G401 (cell line): ENCODE measurements at places on chromosomes 7 and 10. TPM values are rescaled to one million over a fixed set of nuclear protein-coding genes. Genes with fewer than 3 reads are reported as not detected.
A peak's percentile ranks its signal among the peaks of the same experiment; 100 is the strongest.

Gene NAT16
- 1.2 TPM in 1 of 2 replicates, not detected in the other for total RNA-seq

Gene NPTX2
- 0.03 TPM in 1 of 2 replicates, not detected in the other for total RNA-seq

Gene PILRA
- 1.6 TPM in 1 of 2 replicates, not detected in the other for total RNA-seq

Gene ADGRA1
- not detected in 2 replicates for total RNA-seq

DNA sequence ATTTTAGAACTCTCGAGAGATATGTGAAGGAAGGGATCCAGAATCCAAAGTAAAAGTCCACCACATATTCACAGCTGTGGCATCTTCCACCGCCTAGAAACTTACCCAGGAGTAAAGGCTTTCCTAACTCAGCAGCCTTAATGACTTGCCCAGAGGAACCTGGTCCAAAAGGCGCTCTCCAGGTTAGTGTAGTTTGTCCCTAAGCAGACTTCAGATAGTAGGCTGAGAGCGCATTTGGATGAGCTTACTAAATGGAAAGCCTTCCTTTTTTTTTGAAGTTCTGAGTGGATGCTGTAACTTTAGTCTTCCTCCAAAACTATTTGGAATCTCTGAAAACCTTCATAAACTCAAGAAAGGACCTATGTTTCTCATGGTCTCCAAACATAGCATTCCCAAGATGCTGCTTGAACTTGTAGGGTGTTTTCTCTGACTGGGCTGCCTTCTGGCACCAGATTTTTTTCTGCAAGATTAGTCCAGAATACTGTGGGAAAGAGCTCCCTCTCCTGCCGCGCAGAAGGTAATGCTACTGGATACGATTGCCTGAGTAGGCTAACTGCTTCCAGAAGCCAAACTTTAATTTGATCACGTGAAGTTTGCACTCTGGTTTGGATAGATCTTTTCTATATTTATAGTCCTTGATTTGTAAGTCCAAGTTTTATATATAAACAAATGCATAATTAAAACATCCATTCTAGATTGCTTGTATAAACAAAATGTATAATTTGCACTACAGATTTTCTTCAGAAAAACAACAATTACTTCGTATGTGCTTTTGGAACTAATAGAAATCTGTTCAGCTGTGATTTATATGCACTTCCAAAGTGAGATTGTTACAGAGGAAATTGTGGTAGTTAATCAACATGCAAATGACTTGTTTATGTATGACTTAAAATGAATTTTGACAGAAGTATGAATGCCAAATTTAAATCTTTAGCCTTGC is 19.6 kb upstream of the GPR37 start:
- DNase-seq: peak; percentile 71

GRCh38 chr7:126856691-126857291 is 395.9 kb downstream of the GRM8 start:
- DNase-seq: no peak

DNA sequence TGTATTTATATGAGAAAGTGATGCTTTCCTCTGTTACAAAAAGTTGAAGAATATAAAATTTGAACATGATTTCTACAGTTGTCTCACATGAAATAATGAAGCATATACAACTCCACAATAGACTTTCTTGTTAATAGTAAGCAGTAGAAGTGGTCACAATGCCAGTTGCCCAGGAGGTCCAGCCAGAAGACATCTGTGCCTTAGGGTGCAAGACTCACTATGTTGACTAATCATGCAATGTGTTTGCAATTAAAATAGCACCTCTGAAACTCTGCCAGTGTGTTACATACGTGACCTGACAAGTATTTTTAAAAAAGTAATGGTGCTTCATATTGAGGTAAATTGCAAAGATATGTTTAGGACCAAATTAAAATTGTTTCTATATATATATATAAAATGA is 547.2 kb downstream of the ETV1 start:
- no peak for DNase-seq

GRCh38 chr7:126979722-126980121 is 273.0 kb downstream of the GRM8 start:
- DNase-seq: no peak

DNA sequence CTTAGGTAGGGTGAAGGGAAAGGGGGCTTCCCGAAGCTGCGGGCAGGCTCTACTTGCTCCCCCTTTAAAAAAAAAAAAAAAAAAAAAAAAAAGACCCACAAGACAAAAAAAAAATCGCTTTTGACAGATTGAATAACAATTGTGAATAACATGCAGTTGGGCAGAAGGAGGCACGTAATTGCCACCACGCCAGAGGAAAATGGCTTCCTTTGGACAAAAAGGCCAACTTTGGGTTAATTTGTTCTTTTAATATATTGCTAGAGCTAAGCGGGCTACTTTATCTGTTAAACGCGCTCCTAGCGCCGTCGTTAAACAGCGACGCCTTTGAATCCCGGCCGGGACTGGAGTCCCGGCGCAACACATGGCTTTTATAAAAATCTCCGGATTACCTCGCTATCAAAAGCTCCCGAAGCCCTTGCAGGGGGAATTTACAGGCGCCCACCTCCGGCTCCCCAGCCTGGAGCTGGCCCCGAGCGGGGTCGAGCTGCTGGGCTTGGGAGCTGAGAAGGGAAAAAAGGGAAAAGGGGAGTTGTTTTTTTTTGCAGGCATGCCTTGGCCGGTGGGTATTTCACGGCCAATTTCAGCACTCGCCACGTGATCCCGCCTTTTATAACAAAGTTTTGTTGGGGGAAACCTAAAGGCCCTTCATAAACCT is 1.2 kb downstream of the HOXA11 start:
- no peak for DNase-seq

- no peak for DNase-seq
Observed at GRCh38 chr7:15925608-15926007, 239.1 kb upstream of the MEOX2 start.

DNA sequence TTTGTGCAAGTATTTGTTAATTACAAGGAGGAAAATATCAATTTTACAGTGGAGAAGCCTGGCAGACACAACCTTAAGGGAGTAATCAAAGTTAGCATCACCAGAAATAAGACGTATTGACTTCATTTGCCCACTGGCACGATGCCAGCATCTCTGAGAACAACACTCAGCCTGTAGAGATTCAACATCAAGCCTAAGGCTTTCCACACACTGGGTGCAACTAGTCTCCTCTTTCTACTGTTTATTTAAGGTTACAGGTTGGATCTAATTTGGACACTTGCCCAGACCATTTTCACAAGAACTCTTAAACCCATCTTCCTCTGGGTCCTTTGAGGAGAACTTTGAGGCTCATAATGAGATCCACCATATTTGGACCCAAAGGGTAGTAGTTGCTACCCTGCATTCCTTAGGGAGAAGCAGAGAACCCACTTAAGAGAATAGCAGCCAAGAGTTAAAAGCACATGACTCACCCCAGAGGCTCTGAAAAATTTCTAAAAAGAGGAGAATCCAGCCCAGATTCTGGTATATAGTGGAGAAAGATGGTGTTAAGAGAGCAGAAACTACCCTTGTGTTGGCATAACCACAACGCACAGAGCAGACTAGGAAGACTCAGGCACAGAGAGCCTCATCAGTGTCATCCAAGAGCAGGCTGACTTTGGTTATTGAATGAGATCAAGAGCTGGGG is 97.3 kb downstream of the CCDC71L start:
- DNase-seq: no peak

- DNase-seq: no peak
Observed at GRCh38 chr7:101814991-101815825, 2.2 kb upstream of the CUX1 start.

GRCh38 chr7:29641651-29642050 is 78.0 kb downstream of the PRR15 start:
- no peak for DNase-seq
